ENCODE measurements at places on chromosomes 12 and 14. TPM values are rescaled to one million over a fixed set of nuclear protein-coding genes. Genes with fewer than 3 reads are reported as not detected.
A peak's percentile ranks its signal among the peaks of the same experiment; 100 is the strongest.

GRCh38 chr14:72745546-72745945, 148.4 kb downstream of the DPF3 start:
- DNase-seq: peak; percentile 80

DNA sequence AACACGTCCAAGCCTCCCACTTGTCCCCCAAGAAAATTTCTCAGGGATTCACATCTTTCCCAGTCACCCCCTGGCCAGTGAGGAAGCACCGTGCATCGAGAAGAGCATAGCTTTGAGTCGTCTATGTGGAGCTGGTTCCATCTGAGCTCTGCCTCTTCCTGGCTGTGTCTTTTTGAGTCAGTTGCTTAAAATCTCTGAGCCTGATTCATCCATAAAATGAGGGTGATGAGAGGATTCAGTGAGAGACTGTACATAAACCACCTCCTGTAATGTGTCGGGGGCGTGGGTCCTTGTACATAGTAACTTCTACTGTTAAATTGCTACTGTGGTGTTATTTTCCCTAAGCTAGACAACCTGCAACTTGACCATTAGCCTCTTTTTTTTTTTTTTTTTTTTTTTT, 13.8 kb downstream of the CD9 start:
- DNase-seq: no peak

- peak; percentile 66 for DNase-seq
Measured at GRCh38 chr12:1398673-1399072, 195.7 kb downstream of the FBXL14 start.

TMEM52B gene
- 1.1 TPM for total RNA-seq

DNA sequence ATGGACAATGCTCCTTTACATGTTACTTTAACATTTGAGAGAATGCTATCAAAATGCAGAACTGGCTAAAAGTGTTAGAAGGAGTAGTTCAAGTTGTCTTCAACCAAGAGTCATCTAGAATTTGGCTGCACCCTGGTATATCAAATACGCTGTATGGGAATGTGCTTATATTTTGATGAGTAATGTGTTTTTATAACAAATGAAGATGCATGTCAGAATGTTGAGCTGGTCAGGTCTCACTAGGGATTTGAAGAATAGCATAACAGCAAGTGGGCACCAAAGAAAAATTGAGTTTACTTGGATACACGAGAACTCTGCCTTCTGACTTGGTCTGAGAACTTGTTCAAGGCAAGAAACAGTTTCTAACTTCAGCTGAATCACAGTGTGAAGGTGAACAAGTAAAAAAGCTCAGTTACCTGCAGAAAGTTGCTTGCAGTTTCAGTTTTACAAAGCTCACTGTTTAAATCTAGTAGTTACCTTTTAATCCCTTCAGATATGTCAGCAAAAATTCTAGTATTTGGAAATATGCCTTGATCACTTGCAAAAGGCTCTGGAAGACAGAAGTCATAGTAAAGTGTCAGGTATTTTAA, 82.3 kb downstream of the PDE3A start:
- no peak for DNase-seq

DNA sequence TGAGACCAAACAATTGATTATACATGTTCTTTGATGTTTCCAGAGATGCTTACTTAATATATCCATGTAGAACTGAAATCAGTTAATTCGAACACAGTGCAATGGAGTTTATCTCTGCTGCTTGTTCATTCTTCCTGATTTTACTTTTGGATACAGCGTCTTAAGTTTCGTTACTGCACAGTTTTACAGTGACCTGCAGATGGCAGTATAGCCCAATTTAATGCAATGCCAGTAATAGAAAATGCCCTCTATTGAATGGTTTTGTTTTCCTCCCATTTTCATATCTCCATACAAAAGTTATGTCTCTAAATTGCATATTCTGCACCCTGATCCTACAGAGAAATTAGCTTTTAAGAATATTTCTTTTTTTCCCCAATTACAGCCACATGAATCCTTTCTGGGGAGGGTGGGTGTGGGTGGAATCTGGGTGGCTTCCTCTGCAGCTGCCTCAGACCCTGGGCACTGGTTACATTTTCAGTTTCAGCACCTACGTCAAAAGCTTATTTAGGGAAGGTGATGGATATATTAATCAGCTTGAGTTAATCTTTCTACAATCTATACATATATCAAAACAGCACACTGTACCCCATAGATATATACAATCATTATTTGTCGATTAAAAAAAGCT, 101.1 kb upstream of the DCD start:
- DNase-seq: peak; percentile 42

GNPTAB gene
- total RNA-seq: 37.1 TPM

RFC5 gene
- total RNA-seq: 19.6 TPM

DNA sequence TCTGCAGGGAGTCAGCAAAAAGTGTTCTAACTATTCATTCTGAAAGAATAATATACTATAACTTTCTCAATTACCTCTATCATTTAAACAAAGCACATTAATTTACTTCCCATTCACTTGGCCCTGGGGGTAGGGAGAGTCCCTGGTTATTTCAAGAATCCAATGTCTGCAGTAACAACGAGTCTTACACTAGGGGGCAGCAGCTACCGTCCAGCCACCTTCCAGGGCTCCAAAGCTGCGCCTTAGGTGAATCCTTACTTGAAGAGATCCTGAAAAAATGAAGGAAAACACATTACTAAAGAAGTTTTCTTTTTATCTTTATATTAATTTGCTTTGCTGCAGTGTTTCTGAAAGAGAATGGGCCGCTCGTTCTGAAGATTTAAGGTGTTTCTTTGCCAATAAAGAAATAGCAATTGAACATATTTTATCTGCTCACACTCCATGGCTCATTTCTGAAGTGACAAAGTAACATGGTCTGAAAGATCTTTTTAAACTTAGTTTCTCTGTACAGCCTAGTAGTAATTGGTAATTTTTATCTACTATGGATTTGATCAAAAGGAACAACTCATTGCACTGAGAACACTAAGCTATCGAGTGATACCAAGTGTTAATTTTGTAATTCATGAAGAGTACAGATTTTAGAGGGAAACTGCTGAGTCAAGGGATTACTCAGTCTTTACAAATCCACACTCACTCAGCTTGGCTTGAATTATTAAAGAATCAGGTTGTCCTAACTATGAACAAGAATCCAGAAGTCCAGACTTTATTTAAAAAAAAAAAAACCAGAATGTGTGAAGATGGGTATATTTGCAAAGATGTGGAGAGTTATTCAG, 27.6 kb downstream of the BHLHE41 start:
- peak; percentile 73 for DNase-seq

ENDOU gene
- not detected for total RNA-seq

- DNase-seq: no peak
Measured at GRCh38 chr12:12159988-12160387, 89.2 kb downstream of the BCL2L14 start.

- peak; percentile 13 for DNase-seq
Measured at GRCh38 chr12:124466216-124467128, 100.9 kb downstream of the NCOR2 start.

DNA sequence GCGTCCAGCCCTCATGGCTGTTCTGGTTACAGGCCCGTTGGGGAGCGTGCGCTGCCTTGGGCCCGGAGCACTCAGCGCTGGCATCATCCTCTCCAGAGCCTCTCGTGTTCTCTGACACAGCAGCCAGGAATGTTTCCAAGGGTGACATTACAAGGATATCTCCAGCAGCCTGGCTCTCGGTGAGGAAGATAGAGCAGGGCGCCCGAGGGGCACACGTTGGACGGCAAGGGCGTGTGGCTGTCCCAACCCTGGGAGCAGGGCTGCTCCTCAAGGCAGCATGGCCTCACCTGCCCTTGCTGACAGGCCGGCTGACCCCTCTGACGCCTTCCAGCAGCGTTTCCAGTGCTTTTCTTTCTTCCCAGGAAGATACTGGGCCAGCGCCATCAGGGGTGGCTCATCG, 14.4 kb downstream of the LRCOL1 start:
- DNase-seq: peak; percentile 30

SCARB1 gene
- 37.8 TPM for total RNA-seq

ALG10B gene
- total RNA-seq: 3.9 TPM

Data from HFFc6 (cell line).